ENCODE measurements at places on chromosomes 7 and 10. TPM values are rescaled to one million over a fixed set of nuclear protein-coding genes. Genes with fewer than 3 reads are reported as not detected.

The ZNF487 gene
- 0.38 TPM for total RNA-seq

- DNase-seq: no peak
- no peaks in the 10 kb centered on the region for H3K4me1 ChIP-seq
- H3K36me3 ChIP-seq: no peaks in the 10 kb centered on the region
- H3K27ac ChIP-seq: no peak overlapping the region
- no peaks in the 10 kb centered on the region for H3K27me3 ChIP-seq
Measured at GRCh38 chr10:94443549-94443948, 41.2 kb downstream of the TBC1D12 start.

DNA sequence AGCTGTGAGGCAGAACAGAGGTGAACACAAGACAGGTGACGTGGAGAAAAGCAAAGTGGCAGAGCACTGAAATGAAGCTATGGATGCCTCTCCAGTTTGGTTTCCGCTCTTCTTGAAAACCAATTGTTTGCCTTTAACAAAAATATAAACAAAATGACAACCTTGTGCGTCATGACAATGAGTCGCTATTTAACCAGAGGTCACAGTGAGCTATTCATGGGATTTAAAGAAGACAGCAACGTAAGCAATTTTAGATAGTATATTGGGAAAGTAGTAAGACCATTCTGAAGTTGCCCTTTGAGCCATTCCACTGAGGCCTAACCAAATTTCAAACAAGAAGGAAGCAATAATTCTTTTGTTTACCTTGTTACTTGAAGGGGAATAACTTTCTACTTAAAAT is 15.2 kb upstream of the LRRTM3 start:
- H3K27ac ChIP-seq: no peak overlapping the region
- DNase-seq: no peak
- no peak overlapping the region for H3K4me3 ChIP-seq
- H3K4me1 ChIP-seq: no peaks in the 10 kb centered on the region
- no peaks in the 10 kb centered on the region for H3K36me3 ChIP-seq
- H3K27me3 ChIP-seq: no peaks in the 10 kb centered on the region

DNA sequence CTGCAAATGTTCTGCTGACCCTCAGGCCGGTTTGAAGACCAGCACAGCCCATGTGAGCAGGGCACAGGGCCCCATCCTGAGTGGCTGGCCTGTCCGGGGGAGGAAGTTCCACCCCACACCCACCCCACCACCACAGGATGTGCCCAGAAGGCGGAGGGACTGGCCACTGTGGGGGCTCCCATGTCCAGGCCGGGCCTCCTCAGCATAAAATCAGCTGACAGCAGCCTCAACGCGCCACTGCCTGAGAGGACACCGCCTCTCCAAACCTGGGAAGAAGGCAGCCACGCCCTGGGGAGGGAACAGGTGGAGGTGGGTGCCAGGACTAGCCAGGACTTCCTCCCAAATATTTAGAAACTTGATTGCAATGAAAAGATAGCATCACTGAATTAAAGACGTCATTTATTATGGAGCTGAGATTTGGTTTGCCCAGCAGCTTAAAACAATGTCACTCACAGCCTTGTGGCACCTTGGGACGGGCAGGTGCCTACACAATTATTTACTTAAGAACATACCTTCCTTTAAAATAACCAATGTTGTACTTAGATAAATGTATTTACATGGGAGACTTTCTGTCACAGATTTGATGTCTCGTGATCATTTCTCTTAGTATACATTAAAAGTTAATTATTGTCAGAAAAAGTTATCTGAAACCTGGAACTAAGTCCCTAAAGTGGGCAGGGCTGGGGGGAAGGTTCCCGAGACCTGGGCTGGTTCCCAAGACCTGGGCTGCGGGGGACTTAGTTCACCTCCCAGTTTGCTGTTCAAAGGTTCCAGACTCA is 27.3 kb upstream of the FAM20C start:
- peaks cover 5% of the 10 kb centered on the region for H3K27me3 ChIP-seq
- H3K27ac ChIP-seq: no peak overlapping the region
- H3K4me1 ChIP-seq: peaks cover 9% of the 10 kb centered on the region
- DNase-seq: no peak
- no peaks in the 10 kb centered on the region for H3K36me3 ChIP-seq

- H3K4me3 ChIP-seq: no peak overlapping the region
- peaks cover 9% of the 10 kb centered on the region for H3K4me1 ChIP-seq
- no peaks in the 10 kb centered on the region for H3K36me3 ChIP-seq
- DNase-seq: no peak
- H3K27ac ChIP-seq: no peak overlapping the region
Measured at GRCh38 chr10:60352105-60352504, 37.6 kb downstream of the ANK3 start.

The HOXA1 gene
- total RNA-seq: 7.3 TPM

- H3K4me3 ChIP-seq: no peak overlapping the region
- H3K27me3 ChIP-seq: no peaks in the 10 kb centered on the region
- peak; percentile 47 for DNase-seq
- H3K4me1 ChIP-seq: peaks cover 43% of the 10 kb centered on the region
- H3K36me3 ChIP-seq: no peaks in the 10 kb centered on the region
Measured at GRCh38 chr10:77409697-77410471, 227.7 kb downstream of the KCNMA1 start.

The ZP3 gene
- 0.99 TPM for total RNA-seq

DNA sequence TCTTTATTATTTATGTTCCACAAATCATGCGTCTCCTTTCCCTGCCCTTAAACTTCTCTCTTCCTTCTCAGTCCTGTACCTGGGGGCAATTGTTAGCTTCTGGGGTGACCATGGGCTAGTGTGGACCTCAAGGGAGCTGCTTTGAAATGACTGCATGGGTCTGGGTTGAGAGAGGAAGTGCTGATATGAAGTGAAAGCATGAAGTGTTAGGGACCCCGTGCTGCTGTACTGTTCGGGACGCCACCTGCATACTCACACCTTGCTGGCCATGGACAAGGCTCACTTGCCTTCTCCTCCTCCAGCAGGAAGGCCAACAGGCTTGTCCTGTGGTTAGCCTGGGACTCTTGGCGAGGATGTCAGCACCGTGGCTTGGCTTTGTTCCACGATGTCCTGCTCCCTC is 56.7 kb downstream of the MTPN start:
- DNase-seq: no peak
- no peaks in the 10 kb centered on the region for H3K36me3 ChIP-seq
- H3K4me1 ChIP-seq: peaks cover 18% of the 10 kb centered on the region
- no peaks in the 10 kb centered on the region for H3K27me3 ChIP-seq
- H3K27ac ChIP-seq: no peak overlapping the region

GRCh38 chr7:68504716-68505115 is 1093.6 kb upstream of the AUTS2 start:
- DNase-seq: no peak
- no peaks in the 10 kb centered on the region for H3K4me1 ChIP-seq
- no peaks in the 10 kb centered on the region for H3K36me3 ChIP-seq

The GPR158 gene
- total RNA-seq: 6.8 TPM

The TRPV5 gene
- not detected for total RNA-seq

The UPK3BL2 gene
- total RNA-seq: 2.8 TPM

- H3K4me1 ChIP-seq: no peaks in the 10 kb centered on the region
- no peak overlapping the region for H3K4me3 ChIP-seq
- no peaks in the 10 kb centered on the region for H3K27me3 ChIP-seq
- DNase-seq: no peak
- no peak overlapping the region for H3K27ac ChIP-seq
Measured at GRCh38 chr10:34574353-34574934, 240.7 kb downstream of the PARD3 start.

The ACSM6 gene
- total RNA-seq: 0.08 TPM

DNA sequence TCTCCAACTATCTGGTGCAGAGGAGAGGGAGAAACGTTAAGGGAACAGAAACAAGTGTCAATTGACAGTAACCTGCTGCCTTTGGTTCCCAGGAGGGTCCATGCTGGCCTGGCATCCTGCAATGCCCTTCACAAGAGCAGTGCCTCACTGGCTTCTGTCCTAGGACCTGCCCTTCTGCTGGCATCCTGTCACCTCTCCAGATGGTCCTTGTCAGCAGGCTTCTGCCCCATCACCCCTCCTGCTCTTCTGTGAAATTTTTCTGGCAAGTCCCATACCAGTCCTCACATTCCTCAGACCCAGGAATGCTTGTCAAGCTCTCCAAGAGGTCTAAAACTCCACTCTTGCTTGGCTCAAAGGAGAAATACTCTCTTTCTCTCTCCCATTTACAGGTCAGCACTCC is 34.2 kb downstream of the C10orf67 start:
- H3K36me3 ChIP-seq: no peaks in the 10 kb centered on the region
- H3K4me3 ChIP-seq: no peak overlapping the region
- no peak overlapping the region for H3K27ac ChIP-seq
- no peaks in the 10 kb centered on the region for H3K27me3 ChIP-seq
- DNase-seq: no peak

DNA sequence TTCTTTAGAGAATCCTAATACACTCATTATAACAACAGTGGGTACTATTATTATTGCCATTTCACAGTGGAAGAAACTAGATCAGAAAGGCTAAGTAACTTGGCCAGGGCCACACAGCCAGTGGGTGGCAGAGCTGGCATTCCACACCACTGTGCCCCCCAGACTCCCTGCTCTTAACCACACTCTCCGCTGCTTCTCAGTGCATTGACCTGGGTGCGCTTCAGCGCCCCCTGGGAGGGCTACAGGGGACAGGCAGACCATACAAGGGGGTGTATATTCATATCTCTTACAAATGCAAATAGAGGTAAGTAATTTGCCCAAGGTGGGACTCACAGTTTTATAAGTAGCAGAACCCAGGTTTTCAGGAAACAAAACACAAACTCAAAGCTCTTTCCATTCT is 77.0 kb upstream of the NMT2 start:
- H3K4me1 ChIP-seq: no peaks in the 10 kb centered on the region
- no peaks in the 10 kb centered on the region for H3K27me3 ChIP-seq
- no peak overlapping the region for H3K27ac ChIP-seq
- no peaks in the 10 kb centered on the region for H3K36me3 ChIP-seq

DNA sequence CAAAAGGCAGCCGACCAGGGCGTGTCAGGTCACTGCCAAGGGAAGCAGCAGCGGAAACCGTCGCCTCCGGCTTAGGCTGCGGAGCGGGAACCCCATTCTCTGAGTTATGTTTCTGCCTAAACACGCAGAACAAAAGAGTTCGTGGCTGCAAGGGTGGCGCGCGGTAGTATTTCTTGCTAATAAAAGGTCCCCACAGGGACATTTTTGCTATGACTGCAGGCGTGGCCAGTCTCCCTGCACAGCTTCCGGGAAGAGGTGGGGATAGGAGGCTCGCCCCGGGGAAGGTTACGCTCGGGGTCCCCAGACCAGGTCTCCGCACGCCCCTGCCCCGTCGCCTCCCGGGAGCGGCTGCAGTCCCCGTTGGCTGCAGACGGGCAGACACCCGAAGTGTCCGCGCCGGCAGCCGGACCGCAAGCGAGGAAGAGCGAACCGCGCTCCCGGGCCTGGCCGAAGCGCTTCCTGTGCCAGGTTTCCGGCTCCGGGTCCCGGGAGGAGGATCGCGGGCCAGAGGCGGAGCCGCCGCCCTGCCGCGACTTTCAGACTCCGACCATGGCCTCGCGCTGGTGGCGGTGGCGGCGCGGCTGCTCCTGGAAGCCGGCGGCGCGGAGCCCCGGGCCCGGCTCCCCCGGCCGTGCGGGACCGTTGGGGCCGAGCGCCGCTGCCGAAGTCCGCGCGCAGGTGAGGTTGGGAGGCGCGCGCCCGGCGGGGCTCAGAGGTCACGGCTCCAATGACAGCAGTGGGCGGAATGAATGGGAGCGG is at the start of gene PDSS1:
Gene PDSS1 (plus strand): TSS at position 539 of the 759 bp plus-strand sequence. CDS start 11 bp downstream, at position 550.
- peak; percentile 73 for DNase-seq
- H3K4me1 ChIP-seq: 0 out of 2 replicates have a peak, but pooled peaks cover 2% of the 10 kb centered on the region
- H3K27me3 ChIP-seq: no peaks in the 10 kb centered on the region
- H3K27ac ChIP-seq: peak within 1 kb of the TSS; percentile 74

DNA sequence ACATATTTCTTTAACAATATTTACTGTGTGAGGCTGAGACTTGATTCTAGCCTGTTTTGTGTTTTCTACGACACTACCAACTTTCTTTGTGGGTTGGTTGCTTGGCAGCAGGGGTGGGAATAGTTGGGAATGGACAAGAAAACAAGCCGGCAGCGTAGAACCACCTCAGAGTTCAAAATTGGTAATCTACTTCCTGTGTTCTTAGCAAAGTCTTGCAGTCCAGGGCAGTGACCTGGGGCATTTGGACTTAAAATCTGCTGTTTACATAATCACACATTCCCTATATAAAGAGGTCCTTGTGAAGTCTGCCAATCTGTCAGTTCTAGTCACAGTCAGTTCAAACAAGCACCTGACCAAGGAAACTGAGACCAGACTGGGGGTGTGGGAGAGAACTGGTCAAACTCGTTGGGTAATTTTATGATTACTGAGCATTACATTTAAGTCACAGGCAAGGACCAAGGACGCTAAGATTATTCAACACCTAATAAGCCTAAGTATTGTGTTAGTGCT is 167.9 kb downstream of the CPEB3 start:
- H3K4me3 ChIP-seq: no peak overlapping the region
- no peak overlapping the region for H3K27ac ChIP-seq
- DNase-seq: no peak

The PYROXD2 gene
- total RNA-seq: 0.59 TPM

The SPDYE6 gene
- total RNA-seq: not detected

- no peak overlapping the region for H3K27ac ChIP-seq
- peaks cover 3% of the 10 kb centered on the region for H3K4me1 ChIP-seq
- no peaks in the 10 kb centered on the region for H3K27me3 ChIP-seq
- no peak overlapping the region for H3K4me3 ChIP-seq
- DNase-seq: no peak
Measured at GRCh38 chr7:70681469-70682350, 450.2 kb upstream of the GALNT17 start.

DNA sequence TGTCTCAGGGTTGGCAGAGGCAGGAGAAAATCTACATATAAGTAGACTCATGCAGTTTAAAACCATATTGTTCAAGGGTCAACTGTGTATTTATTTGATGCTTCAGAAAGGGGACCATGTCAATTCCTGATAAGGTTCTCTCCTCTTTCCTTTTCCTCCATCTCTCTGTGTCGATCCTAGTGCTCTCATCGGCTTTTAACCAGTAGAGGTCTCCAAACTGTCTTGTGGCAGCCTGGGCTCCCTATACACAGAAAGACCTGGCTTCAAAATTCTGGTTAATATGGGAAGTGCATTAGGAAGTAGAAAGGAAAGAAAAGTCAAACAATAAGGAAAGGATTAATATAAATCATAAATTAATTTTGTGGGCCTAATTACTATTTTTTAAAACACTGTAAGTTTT is 304.4 kb upstream of the C7orf33 start:
- no peak overlapping the region for H3K27ac ChIP-seq
- no peaks in the 10 kb centered on the region for H3K27me3 ChIP-seq
- no peaks in the 10 kb centered on the region for H3K4me1 ChIP-seq
- no peak for DNase-seq
- no peaks in the 10 kb centered on the region for H3K36me3 ChIP-seq
- H3K4me3 ChIP-seq: no peak overlapping the region

The SPAM1 gene
- total RNA-seq: not detected

The THSD7A gene
- 0.10 TPM for total RNA-seq

DNA sequence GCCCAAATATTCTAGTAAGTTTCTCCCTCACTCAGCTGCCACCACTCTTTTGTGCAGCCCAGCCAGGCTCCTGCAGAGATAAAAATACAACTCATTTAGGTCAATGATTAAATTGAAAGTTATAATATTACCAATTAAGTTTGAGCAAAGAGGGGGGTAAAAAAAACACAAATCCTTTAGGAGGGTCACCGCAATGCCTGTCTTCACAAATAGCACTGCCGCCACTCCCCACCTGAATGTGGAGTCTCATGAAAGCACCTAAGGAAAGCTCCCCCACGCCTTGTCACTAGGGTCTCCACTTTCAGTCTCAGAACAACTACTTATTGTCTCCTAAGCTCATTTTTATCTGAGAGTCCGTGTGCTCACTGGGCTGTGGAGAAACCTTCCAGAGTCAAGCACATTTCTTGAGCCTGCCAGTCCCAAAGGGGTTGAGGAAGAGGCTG is 148.7 kb downstream of the FGFR2 start:
- no peak for DNase-seq
- H3K4me1 ChIP-seq: no peaks in the 10 kb centered on the region
- H3K4me3 ChIP-seq: no peak overlapping the region
- no peaks in the 10 kb centered on the region for H3K27me3 ChIP-seq
